ENCODE measurements at places on chromosomes 5 and 9. TPM values are rescaled to one million over a fixed set of nuclear protein-coding genes. Genes with fewer than 3 reads are reported as not detected.

Gene EQTN
- polyA plus RNA-seq, result 1.3 TPM

Gene ALDOB
- polyA plus RNA-seq, result not detected

Gene EGFLAM
- polyA plus RNA-seq, result not detected

Gene INSL4
- not detected for polyA plus RNA-seq

Gene BRD3OS
- polyA plus RNA-seq, result 9.1 TPM

Gene SHLD3
- polyA plus RNA-seq, result 4.7 TPM

Gene TAS2R1
- not detected for polyA plus RNA-seq

Gene SHISAL2B
- not detected for polyA plus RNA-seq

Gene PCDHGC4
- 0.14 TPM for polyA plus RNA-seq

Gene PFN3
- polyA plus RNA-seq, result not detected

Gene ANKRD31
- 0.09 TPM for polyA plus RNA-seq

Gene F2RL2
- polyA plus RNA-seq, result not detected

Gene SLC1A1
- 0.10 TPM for polyA plus RNA-seq

GRCh38 chr5:129460936-129461710, 1.0 kb downstream of the ADAMTS19 start:
- no peaks in the 10 kb centered on the region for H3K4me1 ChIP-seq
- peaks cover 9% of the 10 kb centered on the region for H3K27me3 ChIP-seq
- no peak overlapping the region for H3K27ac ChIP-seq
- no peaks in the 10 kb centered on the region for H3K36me3 ChIP-seq

GRCh38 chr5:43073597-43074546, 33.8 kb upstream of the ANXA2R start:
- peaks cover 5% of the 10 kb centered on the region for H3K4me1 ChIP-seq
- no peaks in the 10 kb centered on the region for H3K27me3 ChIP-seq
- peaks cover 29% of the 10 kb centered on the region for H3K36me3 ChIP-seq
- no peak overlapping the region for H3K4me3 ChIP-seq
- peak; percentile 66 for DNase-seq

- no peak overlapping the region for H3K4me3 ChIP-seq
- H3K27ac ChIP-seq, result no peak overlapping the region
- no peaks in the 10 kb centered on the region for H3K36me3 ChIP-seq
- no peak for DNase-seq
- H3K27me3 ChIP-seq, result no peaks in the 10 kb centered on the region
- H3K4me1 ChIP-seq, result peaks cover 4% of the 10 kb centered on the region
Measured at GRCh38 chr9:83569326-83569725, 31.1 kb upstream of the FRMD3 start.

DNA sequence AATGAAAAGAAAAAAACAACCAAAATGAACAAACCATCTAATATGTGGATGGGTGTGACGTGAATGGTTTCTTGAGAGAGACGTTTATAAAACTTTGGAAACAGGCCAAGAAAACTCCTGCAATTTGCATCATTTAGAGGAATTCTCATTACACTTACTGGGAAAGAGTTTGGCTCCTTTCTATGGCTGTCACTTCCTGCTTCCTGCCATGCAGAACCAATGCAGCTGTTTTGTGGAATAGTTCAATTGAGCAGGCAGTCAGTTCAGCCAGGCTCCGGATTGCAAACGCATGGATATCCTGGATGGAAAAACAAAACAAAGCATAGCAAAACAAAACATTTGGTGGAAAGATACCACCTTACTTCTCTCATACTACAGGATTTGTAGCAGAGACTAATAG, 36.6 kb downstream of the FAM114A2 start:
- H3K27ac ChIP-seq, result no peak overlapping the region
- H3K4me1 ChIP-seq, result no peaks in the 10 kb centered on the region
- no peak for DNase-seq
- H3K27me3 ChIP-seq, result no peaks in the 10 kb centered on the region
- peaks cover 6% of the 10 kb centered on the region for H3K36me3 ChIP-seq

GRCh38 chr5:20331826-20332225, 343.8 kb upstream of the CDH18 start:
- no peak overlapping the region for H3K27ac ChIP-seq
- H3K4me3 ChIP-seq, result no peak overlapping the region
- no peaks in the 10 kb centered on the region for H3K4me1 ChIP-seq

DNA sequence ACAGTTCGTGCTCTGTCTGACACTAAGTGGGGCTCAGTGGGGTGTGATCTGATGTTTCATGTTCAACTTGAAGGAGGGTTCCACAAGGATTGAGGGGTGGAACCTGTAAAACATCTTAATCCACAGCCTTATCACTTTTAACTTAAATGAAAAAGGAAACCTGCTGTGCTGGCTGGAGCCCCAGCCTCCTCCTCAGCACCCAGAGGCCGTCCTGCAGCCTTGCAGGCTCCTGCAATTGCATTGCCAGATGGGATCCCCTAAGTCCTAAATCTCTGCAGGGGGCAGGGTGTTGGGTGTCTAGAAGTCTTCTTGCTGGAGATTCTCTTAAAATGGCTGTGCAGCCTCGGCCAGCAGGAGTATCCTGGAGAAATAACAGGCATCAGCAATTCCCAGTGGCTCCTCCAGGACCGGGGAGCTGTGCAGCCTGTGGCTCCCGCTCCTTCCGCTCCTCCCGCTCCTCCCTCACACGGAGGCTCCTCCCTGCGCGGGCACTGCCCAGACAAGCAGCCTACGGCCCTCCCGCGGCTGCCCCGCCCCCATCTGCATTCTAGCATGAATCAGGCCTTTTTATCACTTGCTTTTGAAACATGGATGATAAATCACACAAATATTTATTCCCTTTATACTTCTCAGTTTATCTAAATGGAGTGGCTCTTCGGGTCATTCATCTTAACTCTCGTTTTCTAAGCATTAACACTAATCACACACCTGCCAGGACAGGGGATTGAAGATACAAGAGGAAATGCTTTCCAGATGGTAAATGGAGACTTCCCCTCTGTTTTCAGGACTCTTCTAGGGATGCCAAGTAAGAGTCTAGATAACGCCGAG, 131.0 kb downstream of the ADAMTS16 start:
- no peak overlapping the region for H3K27ac ChIP-seq
- H3K4me3 ChIP-seq, result no peak overlapping the region
- no peaks in the 10 kb centered on the region for H3K36me3 ChIP-seq
- no peaks in the 10 kb centered on the region for H3K4me1 ChIP-seq

DNA sequence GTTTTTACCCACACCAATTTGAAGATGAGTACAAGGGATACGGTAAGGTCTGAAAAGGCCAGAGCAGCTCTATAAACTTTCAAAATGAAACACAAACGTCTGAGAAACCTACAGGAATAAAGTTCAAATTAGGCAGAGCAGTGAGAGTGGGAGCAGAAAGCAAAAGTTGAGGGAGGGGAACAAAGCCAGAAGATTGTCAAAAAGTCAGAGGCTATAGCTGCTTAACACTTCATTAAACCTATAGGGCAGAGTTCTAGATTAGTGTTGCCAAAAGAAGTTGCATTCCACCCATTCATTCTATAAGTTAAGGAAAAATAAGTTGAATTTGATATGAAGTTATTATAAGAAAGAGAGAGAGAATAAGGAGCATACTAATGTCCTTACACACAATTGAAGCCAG, 309.6 kb upstream of the CD180 start:
- no peak overlapping the region for H3K4me3 ChIP-seq
- no peak for DNase-seq
- no peak overlapping the region for H3K27ac ChIP-seq
- no peaks in the 10 kb centered on the region for H3K36me3 ChIP-seq
- H3K4me1 ChIP-seq, result no peaks in the 10 kb centered on the region

GRCh38 chr5:141715346-141715905, 33.4 kb upstream of the ARAP3 start:
- no peak overlapping the region for H3K27ac ChIP-seq
- no peaks in the 10 kb centered on the region for H3K27me3 ChIP-seq
- H3K4me1 ChIP-seq, result no peaks in the 10 kb centered on the region
- no peak for DNase-seq
- no peak overlapping the region for H3K4me3 ChIP-seq
- no peaks in the 10 kb centered on the region for H3K36me3 ChIP-seq

- no peaks in the 10 kb centered on the region for H3K36me3 ChIP-seq
- H3K4me1 ChIP-seq, result no peaks in the 10 kb centered on the region
- H3K27ac ChIP-seq, result no peak overlapping the region
- H3K27me3 ChIP-seq, result no peaks in the 10 kb centered on the region
- no peak for DNase-seq
Measured at GRCh38 chr9:83029531-83030137, 33.3 kb downstream of the RASEF start.

GRCh38 chr5:178291161-178291561, 58.6 kb upstream of the PHYKPL start:
- peaks cover 3% of the 10 kb centered on the region for H3K27me3 ChIP-seq
- no peaks in the 10 kb centered on the region for H3K36me3 ChIP-seq
- DNase-seq, result no peak
- H3K4me3 ChIP-seq, result no peak overlapping the region
- H3K4me1 ChIP-seq, result no peaks in the 10 kb centered on the region

DNA sequence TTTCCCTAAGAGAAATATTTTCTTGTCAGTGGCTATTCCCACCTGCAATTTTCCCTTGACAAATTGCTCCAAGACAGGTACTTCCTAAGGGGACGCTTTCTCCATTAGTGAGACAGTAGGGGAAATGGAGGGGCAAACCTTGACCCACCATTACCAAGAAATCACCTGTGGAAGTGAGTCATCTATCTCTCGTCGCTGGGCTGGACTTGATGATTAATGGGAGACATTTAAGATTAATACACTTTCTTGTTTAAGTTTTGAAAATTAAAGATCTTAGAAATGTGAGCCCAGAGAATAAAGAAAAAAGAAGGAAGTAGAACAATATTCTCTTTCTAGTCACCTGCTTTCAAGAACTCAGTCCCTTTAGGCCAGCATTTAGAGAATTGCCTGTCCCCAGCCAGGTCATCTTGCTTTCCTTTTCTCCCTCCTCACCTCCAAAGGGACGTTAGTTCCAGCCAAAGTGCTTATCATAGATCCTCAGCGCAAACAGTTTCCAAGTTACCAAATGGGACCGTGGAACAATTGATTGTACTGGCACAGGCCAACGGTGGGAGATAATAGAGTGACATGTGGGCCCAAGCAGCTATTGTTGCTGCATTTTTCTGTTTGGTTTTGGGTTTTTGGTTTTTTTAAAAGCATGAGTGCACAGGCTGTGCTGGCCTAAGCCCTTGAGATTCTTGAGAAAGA, 284.4 kb downstream of the ENC1 start:
- no peak overlapping the region for H3K4me3 ChIP-seq
- H3K27me3 ChIP-seq, result no peaks in the 10 kb centered on the region
- H3K4me1 ChIP-seq, result no peaks in the 10 kb centered on the region
- H3K36me3 ChIP-seq, result no peaks in the 10 kb centered on the region
- no peak for DNase-seq
- H3K27ac ChIP-seq, result no peak overlapping the region

GRCh38 chr9:93674580-93675335, 98.4 kb downstream of the PHF2 start:
- no peak for DNase-seq
- peaks cover 27% of the 10 kb centered on the region for H3K36me3 ChIP-seq
- H3K4me1 ChIP-seq, result no peaks in the 10 kb centered on the region
- H3K27ac ChIP-seq, result no peak overlapping the region
- no peak overlapping the region for H3K4me3 ChIP-seq

- H3K36me3 ChIP-seq, result peaks cover 10% of the 10 kb centered on the region
- H3K27ac ChIP-seq, result no peak overlapping the region
Measured at GRCh38 chr9:370086-370485, 155.4 kb downstream of the DOCK8 start.

DNA sequence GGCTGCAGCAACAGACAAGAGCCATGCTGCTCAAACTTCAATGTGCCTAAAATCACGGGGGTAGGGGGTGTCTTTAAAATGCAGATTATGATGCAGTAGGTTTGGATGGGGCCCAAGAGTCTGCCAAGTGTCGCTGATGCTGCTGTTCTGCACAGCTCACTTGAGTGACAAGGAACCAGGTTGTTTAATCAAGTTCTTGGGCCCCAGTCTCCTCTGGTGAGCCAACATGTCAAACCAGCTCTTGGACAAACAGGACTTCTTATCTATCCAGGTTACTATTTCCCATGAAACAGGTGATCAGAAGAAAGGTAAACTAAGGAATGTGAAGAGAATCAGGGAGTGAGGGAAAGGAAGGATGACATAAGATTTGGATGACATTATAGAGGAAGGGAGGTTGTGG, 78.0 kb downstream of the APBA1 start:
- H3K27ac ChIP-seq, result no peak overlapping the region
- no peaks in the 10 kb centered on the region for H3K27me3 ChIP-seq
- no peak overlapping the region for H3K4me3 ChIP-seq
- no peaks in the 10 kb centered on the region for H3K36me3 ChIP-seq
- H3K4me1 ChIP-seq, result no peaks in the 10 kb centered on the region

- no peak for DNase-seq
- H3K27ac ChIP-seq, result no peak overlapping the region
- H3K36me3 ChIP-seq, result no peaks in the 10 kb centered on the region
- no peaks in the 10 kb centered on the region for H3K27me3 ChIP-seq
- no peak overlapping the region for H3K4me3 ChIP-seq
- H3K4me1 ChIP-seq, result no peaks in the 10 kb centered on the region
Measured at GRCh38 chr9:8978334-8978733, 1178.8 kb upstream of the DMAC1 start.

DNA sequence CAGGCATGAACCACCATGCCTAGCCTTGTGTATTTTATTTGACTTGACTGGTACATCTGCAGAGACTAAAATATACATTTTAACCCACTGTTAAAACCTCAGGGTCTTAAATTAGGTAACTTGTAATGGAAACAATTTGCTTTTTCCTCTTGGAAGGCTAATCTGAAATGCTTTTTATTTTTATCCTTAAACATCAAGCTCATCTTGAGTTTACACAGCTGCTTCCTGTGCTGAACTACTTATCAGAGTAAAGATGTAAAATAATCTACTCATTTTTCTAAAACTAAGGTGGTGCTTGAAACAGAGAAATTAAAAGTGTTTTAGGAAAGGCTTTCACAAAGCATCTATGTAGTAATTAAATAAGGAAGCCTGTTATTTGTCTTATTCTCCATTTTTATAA, 144.1 kb downstream of the ENTREP1 start:
- no peaks in the 10 kb centered on the region for H3K4me1 ChIP-seq
- H3K4me3 ChIP-seq, result no peak overlapping the region
- no peaks in the 10 kb centered on the region for H3K27me3 ChIP-seq
- no peaks in the 10 kb centered on the region for H3K36me3 ChIP-seq

DNA sequence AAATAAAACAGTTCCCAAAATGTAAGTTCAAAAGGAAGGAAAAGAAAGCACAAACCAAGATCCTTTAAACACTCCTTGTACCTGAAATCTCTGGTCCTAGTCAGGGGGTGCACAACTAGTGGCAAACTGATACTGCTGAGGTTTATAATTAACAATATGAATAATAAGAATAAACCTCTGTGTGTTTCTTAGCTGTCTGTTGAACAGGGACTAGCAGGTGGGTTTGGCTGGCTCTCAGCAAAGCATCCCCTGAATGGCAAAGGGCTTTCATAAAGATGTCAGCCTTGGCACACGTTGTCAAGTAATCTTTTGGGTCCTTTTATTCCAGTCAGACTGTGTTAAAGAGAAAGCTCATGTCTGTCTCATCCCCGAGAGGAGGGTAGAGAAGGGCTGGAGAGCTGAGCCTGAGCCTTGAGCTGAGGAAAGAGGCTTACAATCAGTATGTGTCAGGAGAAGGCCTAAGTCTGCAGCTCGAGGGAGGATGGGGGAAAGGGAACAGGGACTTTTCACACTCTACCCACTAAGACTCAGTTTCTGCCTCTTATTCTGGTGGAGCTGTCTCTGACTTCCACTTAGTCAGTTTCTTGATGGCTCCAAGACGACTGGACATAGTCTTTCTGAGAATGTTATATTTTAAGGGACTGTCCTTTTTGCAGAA, 123.0 kb downstream of the GALNT10 start:
- H3K4me3 ChIP-seq, result no peak overlapping the region
- no peak for DNase-seq
